ENCODE measurements at places on chromosomes 1 and 21. TPM values are rescaled to one million over a fixed set of nuclear protein-coding genes. Genes with fewer than 3 reads are reported as not detected.
A peak's percentile ranks its signal among the peaks of the same experiment; 100 is the strongest.

Gene KIF26B
- total RNA-seq: 0.41 TPM

DNA sequence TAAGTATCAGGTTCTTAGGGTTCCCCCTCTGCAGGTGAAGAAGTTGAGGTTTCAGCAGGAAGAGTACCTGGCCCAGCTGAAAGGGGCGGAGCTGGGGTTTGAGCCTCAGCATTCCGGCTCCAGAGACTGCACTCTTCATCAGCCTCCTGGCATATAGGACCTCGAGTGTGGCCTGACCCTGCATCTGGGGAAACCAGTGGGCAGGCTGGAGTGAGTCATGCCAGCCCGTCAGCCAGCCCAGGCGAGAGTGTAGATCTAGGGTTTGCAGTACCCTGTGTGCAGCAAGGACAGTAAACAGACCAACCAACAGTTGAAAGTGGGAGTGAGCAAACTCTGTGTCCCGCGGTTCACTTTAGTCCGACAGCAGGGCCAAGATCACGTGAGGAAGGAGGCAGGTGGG, 14.1 kb downstream of the MFSD2A start:
- no peak for DNase-seq

GRCh38 chr1:68976916-68977610, 480.2 kb upstream of the DEPDC1 start:
- DNase-seq: no peak

GRCh38 chr1:198713081-198713480, 74.2 kb downstream of the PTPRC start:
- DNase-seq: no peak

DNA sequence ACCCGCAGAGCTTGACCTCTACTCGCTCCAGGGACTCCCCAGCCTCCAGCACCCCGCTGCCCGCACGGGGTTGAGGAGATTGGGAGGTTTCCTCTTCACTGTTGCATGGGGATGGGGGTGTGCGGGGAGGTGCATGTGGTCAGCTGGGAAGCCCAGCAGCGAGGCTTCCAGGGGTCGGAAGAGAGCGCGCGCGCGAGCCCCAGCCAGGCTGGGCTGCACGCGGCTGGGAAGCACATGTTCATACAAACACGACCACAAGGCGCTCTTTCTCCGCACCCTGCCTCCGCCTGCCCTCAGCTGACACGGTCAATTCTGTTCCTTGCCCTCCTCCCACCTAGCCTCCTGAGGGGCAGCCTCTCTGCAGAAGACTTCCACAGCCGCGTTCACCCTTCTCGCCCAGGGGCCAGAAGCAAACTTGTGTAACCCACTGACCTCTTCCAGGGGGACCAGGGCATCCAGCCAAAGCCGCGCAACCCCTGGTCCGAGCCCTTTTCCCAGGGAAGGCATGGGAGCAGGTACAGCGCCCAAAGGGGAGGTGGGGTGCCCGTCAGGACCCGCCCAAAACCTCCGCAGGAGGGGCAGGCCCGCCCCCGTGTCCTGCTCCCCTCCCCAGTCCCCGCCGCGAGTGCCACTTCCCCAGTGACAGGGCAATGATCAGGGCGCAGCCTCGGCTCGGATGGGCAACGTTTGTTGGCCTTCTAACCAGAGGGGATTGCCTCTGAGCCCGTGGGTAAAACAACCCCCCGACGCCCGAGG, 1.3 kb downstream of the COL24A1 start:
- DNase-seq: no peak

Gene DLGAP3
- 1.4 TPM for total RNA-seq

GRCh38 chr1:35557118-35557610, at the start of gene KIAA0319L:
KIAA0319L (minus strand) TSS chr1:35557403; CDS start chr1:35554491, 2,912 bp downstream.
- peak; percentile 90 for DNase-seq

Gene CRYAA
- total RNA-seq: not detected

DNA sequence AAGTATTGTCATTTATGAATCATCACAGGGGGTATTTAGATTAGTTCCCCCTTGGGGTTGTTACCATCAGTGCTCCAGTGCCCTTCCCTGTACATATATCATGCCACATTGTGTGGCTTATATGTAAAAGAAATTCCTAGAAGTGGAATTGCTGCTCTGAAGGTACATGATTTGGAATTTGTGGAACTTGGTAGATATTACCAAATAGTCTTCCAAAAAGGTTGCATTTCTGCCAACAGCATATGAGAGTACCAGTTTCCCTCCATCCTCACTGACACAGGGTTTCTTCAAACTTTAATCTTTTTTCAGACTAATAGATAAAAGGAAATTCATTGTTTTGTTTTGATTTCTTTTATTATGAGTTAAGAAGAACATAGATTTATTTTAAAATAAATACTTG, 41.3 kb downstream of the AKNAD1 start:
- no peak for DNase-seq

- DNase-seq: no peak
Observed at GRCh38 chr1:58487002-58487401, 59.5 kb downstream of the OMA1 start.

GRCh38 chr21:44477712-44478111, 22.4 kb downstream of the LRRC3 start:
- no peak for DNase-seq

All from transverse colon (tissue), 4 donors.